Vagina (tissue), 2 donors: ENCODE measurements at places on chromosomes 11 and 22. TPM values are rescaled to one million over a fixed set of nuclear protein-coding genes. Genes with fewer than 3 reads are reported as not detected.

DNA sequence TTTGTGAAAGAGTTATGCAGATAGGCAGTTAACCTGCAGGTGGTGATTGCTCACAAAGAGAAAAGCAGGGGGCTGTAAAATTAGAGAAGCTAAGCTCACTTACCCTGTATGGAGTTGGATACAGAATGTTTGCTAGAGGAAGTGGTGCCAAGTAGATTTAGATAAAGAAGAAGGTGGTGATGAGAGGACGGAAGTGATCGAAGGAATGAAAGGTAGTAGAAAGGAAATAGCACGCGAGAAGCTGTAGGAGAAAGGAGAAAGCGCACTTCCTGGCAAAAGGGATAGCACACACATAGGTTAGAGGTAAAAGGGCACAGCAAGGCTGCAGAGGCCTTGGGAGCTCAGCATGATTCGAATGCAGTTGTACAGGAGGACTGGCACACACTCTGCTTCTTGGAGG, 87.3 kb upstream of the CTSC start:
- no peak overlapping the region for H3K4me3 ChIP-seq
- H3K27me3 ChIP-seq = no peaks in the 10 kb centered on the region
- H3K4me1 ChIP-seq = peaks cover 14% of the 10 kb centered on the region
- no peak for DNase-seq
- no peaks in the 10 kb centered on the region for H3K36me3 ChIP-seq

DNA sequence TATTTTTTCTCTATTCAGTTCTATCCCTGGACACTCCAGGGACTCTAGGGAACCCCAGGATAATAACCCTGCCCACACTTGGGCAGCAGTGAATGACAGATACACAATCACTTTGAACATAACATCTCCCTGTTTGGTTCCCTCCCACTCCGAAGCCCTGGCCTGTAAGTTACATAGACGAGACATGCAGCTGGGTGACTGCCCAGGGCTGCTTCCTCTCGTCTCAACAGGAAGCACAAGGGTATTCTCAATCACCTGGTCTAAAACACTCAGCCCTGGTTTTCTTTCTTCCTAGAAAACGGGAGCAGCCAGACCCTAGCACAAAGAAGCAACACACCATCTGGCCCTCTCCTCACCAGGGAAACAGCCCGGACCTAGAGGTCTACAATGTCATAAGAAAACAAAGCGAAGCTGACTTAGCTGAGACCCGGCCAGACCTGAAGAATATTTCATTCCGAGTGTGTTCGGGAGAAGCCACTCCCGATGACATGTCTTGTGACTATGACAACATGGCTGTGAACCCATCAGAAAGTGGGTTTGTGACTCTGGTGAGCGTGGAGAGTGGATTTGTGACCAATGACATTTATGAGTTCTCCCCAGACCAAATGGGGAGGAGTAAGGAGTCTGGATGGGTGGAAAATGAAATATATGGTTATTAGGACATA, 19.4 kb downstream of the LAYN start:
- no peaks in the 10 kb centered on the region for H3K36me3 ChIP-seq
- H3K4me1 ChIP-seq = peaks cover 6% of the 10 kb centered on the region
- no peak overlapping the region for H3K4me3 ChIP-seq

Gene PHOX2A
- 3.4 TPM for total RNA-seq

DNA sequence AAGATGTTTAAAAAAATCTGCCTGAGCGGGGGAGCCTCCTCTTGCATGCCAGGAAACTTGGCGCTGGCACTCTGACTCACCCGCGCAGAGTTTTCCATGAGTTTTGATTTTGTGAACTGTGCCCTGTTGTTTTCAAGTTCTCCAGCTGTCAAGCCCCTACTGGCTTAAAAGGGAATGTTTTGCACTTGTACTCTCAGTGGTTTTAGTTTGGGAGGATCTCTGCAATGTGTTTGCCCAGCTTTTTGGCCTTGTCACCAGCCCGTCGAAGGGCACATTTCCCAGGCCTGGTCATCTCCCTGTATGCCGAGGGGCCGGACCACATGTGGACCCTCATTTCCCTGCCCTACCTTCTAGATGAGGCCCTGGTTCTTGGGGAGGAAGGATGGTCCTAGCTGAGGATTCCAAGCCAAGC, 12.2 kb downstream of the MRGPRF start:
- H3K27me3 ChIP-seq = no peaks in the 10 kb centered on the region
- H3K36me3 ChIP-seq = peaks cover 12% of the 10 kb centered on the region
- peak overlapping the region; percentile 82 for H3K27ac ChIP-seq
- no peak for DNase-seq

Gene CLMP
- total RNA-seq = 99.4 TPM

Gene SLC25A18
- 5.9 TPM for total RNA-seq

GRCh38 chr11:130454491-130455252, 6.2 kb downstream of the ADAMTS15 start:
- H3K27ac ChIP-seq = no peak overlapping the region
- H3K36me3 ChIP-seq = no peaks in the 10 kb centered on the region
- H3K4me1 ChIP-seq = peaks cover 28% of the 10 kb centered on the region
- no peak overlapping the region for H3K4me3 ChIP-seq
- no peaks in the 10 kb centered on the region for H3K27me3 ChIP-seq
